ENCODE measurements at places on chromosomes 5 and 9.

DNA sequence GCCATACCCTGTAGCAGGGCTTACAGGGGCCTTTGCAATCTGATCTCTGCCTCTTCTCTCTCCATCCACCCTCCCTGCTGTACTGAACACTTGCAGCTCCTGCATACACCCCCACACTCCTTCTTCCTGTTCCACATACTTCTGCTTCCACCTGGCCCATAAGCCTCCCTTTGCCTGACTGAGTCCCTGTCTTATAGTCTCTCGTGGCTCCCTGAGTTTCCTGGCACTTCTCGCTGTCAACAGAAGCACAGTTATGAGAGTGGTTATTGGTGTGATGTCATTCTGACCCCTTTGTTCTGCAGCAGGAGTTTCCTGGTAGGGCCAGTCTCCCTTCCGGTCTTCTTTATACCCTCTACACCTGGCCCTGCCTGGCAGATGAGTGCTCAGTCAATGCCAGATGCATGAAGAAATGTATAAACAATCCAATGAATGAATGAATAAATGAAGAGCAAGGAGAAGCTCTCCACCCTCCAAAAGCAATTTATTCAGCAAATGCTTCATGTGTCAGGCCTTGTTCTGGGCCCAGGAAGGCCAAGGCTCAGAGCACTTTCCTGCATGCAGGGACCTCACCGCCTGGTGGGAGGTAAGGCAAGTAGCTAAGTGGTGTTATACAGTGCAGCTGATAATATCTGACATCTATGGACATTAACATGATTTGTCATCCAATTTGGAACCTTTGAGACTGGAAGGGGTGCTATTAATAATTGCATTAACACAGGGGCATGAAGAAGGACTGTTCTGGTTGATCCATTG, 20.5 kb upstream of the CSF1R start:
- DNase-seq = no peak

DNA sequence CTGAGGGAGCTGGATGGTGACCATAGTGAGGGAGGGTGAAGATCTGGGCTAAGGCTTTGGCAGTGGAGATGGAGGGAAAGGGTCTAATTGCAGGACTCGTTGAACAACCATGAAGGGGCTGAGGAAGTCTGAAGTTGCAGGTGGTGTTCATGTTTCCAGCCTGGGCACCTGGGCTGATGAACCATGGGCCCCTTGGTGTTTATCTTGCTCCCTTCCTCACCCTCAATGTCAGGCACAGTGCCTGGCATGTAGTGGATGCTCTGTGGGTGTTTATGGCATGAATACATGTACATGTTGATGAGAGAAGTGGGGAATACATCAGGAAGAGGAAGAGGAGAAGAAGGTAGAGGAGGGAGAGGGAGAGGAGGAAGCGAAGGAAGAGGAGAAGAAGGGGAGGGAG, 31.3 kb upstream of the COL15A1 start:
- DNase-seq = no peak

GRCh38 chr5:31706186-31706585, 67.3 kb downstream of the PDZD2 start:
- no peak for DNase-seq

GRCh38 chr9:27589462-27589861, 16.2 kb upstream of the C9orf72 start:
- DNase-seq = no peak

DNA sequence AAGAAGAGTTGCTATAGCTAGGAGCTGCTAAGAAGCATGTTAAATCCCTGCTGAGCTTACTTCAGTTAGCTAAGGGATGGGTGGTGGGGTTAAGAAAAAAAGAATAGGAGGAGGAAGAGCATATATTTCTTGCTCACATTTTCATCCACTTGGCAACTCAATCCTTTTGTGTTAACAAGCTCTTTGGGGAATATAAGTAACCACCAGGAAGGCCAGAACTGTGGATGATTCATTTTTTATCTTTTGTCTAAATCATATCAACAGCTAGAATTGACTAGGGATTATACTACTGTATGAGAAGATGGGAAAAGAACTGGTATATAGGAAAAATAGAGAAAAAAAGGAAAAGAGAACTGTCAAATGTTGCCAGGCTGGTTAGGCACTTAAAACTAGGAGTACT, 555.3 kb upstream of the ARRDC3 start:
- no peak for DNase-seq
